ENCODE measurements at places on chromosomes 1 and 21.

DNA sequence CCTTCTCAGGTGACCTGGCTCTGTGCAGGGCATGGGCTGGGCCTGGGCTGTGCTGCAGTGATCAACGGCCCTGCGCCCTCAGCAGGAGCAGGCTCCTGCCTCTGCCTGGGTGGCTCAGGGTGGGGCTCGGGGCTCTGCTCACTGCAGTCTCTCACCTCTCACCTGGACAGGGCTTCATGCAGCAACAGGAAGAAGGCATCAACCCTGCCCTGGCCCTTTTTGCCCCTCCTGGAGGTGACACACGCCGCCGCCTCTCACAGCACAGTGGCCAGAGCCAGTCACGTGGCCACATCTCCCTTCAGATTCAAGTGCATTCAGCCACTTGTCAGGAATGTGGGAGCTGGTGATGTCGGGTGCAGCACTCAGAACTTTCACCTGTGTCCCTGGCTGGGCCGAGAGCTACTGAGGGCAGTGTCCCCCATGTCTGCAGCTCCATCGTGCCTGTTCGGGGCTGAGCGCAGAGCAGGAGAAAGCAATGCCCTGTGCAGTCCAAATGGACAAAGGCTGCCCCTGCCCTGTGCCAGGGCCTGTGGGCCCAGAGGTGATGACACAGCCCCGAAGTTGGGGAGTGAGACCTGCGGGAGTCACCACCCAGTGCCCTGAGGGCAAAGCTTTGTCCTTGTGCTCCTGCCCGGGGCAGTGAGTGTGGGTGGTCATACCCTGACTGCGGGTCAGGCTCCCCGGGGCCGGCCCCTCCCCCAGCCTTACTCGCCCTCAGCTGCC lies 314.0 kb downstream of the PTPRU start:
- DNase-seq: no peak

DNA sequence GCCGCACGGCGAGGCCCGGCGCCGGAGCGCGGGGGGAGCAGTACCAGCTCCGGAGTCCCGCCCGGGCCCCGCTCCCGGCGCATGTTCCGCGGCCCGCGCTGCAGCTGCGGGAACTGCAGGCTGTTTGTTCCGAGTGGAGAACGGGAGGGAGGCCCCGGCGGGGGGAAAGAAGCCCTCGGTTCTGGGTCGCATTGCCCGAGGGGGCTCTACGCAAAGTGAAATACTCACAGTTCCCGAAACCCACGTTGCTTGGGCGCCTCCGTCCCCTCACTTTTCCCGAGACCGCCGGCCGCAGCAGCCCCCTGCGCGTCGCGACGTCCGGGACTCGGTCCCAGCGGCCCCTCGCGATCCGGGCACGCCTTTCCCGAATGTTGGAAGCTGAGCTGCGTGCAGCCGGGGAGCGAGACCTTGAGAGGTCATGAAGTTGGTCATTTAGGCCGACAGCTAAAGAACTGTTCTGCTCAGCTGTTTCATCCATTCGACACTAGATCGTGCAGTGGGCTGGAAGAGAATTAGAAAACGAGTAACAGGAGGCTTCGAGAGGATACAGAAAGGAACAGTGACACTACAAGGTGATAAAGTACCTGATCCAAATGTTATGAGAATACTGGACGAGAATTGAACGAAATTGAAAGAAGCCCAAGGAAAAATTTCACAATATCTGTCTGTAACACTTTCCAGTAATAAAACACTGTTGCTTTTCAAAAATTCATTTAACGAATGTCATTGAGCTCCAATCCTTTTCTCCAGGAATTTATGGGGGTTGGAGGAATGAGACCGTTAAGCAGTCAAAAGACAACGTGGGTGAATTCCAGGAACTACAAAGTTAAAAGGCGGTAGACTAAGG lies 657 bp upstream of the LIN9 start:
- DNase-seq: no peak

GRCh38 chr1:242033447-242033846 lies 34.5 kb upstream of the MAP1LC3C start:
- no peak for DNase-seq

GRCh38 chr1:163885510-163885909 lies 563.8 kb downstream of the NUF2 start:
- no peak for DNase-seq

DNA sequence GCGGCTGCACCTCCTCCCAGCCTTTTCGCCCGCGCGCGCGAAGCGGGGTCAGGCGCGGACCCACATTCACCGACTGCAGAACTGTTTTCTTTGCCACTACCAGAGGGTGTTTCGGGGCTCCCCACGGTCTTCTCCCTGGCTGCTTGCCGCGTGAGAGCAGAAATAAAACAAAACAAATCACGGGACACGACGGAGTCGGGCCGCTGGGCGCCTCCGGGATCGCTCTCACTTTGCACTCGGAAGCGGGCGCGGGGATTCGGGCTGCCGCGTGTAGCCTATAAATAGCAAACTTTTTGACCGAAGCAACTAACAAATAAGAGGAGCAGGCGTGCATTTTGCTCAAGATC lies 412.3 kb upstream of the ESRRG start:
- no peak for DNase-seq

DNA sequence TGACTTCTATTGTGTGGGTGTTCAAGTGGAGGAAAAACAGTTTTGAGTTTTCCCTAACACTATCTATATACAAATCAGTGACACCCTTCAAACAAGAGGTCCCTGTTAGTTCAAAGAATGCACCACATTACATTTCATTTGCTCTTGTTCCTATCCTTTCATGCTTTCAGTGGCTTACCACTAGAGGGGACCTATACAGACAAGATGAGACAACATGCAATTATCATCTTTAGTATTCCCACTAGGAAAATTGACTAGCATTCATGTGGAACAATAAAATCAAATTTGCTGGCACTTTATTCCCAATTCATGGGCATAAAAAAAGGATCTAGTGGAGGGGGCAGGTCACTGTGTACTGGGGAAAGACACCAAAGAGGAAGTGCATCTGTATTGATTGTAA lies 13.3 kb upstream of the SIPA1L2 start:
- DNase-seq: no peak

- no peak for DNase-seq
Observed at GRCh38 chr21:45874716-45875415, 106.7 kb upstream of the COL6A1 start.

- DNase-seq: no peak
Observed at GRCh38 chr1:18419845-18420184, 60.9 kb upstream of the KLHDC7A start.

DNA sequence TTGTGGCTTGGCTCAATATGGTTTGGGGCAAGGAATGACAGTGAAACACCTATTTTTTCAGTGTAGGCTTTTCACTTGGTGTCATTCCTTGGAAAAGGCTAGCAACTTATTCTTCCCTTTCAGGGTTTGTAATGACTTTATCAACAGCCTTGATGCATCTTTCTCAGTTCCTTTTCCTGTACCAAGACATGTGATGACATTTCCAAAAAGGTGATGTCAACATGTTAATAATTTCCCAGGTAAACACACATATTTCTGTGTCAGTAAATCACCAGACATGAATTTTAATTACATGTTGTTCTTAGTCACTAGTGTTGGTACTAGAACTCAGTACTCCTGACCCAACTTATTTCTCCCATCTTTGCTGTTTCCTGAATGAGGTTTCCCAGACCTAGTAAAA lies 37.8 kb upstream of the RRP15 start:
- no peak for DNase-seq

DNA sequence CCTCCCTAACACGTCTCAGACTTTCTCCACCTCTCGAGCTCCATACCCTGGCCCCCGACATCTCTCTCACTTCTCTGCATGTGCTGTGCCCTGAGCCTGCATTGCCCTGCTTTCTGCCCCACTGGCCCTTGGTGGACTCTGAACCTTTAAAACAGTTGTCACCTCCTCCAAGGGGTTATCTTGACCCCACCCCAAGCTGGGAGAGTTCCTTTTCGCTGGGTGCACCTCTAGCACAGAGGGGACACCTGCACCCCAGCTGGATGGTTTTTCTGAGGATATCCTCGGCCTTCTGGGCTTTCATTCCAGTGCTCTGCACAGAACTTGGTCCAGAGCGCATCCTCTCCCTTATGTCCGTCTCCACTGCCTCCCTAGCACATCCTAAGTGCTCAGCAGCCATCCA lies 4.2 kb upstream of the CDCP2 start:
- DNase-seq: no peak

DNA sequence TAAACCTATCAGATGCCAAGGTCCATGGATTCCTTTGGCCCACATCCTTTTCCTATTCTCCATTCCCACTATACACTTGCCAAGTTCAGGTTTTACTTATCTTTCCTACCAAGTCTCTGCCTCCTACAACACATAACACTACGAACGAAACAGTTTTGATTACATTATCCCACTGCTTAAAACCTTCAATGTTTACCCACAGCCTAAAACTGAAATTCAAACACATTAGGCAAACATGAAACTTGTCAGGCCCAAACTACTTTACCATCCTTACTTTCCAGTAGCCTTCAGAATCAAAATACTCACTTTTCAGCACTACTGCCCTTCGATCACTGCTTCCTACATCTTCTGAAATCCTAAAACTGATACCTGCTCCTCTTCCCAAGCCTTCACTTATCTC lies 3.0 kb downstream of the SCAF4 start:
- DNase-seq: no peak

- DNase-seq: no peak
Observed at GRCh38 chr1:151790940-151791651, 796 bp upstream of the TDRKH start.

DNA sequence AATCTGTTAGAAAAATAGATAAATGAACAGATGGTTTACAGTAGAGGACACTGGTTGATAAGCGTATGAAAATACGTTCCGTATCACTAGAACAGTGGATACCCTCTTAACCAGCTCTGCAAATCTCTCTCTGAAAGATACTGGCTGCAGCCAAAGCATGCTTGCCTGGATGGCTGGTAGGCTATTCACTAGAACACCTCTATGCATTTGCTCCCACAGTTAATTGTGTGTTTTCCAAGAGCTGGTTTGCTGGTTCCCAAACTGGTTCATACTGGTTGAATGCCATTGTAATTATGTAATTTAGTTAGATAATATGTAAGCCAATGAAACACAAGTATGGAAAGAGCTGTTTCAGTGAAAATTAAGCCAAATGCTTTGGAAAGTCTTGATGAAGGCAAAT lies 126.6 kb downstream of the C1orf21 start:
- no peak for DNase-seq

- no peak for DNase-seq
Observed at GRCh38 chr1:4959216-4959615, 304.8 kb downstream of the AJAP1 start.

GRCh38 chr1:116326486-116326885 lies 46.6 kb upstream of the ATP1A1 start:
- DNase-seq: no peak

All from activated naive CD4-positive, alpha-beta T cell treated with Interleukin-2 at 50 U/mL for 16 hours (primary cell).